Gastroesophageal sphincter (tissue), 4 donors: ENCODE measurements at places on chromosomes 7 and 10. TPM values are rescaled to one million over a fixed set of nuclear protein-coding genes. Genes with fewer than 3 reads are reported as not detected.

DNA sequence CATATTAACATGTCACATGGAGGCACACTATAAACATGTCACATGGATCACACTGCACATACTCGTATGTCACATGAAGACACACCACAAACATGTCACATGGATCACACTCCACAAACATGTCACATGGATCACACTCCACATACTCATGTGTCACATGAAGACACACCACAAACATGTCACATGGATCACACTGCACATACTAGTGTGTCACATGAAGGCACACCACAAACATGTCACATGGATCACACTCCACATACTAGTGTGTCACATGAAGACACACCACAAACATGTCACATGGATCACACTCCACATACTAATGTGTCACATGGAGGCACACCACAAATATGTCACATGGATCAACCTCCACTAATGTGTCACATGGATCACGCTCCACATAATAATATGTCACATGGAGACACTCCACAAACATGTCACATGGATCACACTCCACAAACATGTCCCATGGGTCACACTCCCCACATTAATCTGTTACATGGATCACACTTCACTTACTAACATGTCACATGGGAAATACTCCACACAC is 195.6 kb upstream of the PFKP start:
- ATAC-seq: no peak

NXPH1 gene
- total RNA-seq: not detected

TMEM178B gene
- 0.62 TPM for total RNA-seq

DNA sequence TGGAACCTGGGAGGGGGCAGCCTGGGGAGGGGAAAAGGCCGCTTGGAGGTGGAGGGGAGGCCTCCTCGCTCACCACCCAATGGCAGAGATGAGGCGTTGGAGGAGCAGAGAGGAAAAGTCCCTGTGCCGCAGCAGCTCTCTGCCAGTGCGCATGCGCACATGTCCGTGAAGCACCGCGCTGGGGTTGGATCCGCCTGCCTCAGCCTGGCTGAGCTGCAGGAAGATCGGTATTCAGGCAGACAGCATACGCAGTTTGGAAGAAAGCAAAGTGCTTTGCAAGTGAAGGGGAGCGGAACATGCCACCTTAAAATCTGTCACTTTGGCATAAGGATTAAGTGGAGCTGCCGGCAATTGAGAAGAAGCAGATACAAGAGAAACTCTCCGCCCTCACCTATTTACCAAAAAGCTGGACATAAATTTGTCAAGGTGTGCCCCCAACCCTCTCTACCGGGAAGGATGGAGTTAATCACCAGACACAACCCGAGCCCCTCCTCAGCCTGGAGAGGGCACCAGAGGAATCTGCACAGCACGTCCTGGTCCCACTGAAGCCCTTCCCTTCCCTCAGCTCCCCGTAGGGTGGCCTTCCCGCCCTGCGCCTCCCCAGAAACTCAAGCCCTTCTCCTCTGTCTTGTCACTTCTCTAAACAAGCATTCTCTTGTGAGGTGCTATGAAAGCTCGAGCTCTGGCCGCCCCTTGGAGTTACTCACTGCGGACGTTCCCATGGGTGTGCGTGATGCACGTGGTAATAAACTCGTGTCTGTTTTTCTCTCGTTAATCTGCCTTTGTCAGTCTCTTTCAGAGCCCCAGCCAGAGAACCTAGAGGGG is 32.2 kb upstream of the TMEM72 start:
- peak; percentile 92 for ATAC-seq

DNA sequence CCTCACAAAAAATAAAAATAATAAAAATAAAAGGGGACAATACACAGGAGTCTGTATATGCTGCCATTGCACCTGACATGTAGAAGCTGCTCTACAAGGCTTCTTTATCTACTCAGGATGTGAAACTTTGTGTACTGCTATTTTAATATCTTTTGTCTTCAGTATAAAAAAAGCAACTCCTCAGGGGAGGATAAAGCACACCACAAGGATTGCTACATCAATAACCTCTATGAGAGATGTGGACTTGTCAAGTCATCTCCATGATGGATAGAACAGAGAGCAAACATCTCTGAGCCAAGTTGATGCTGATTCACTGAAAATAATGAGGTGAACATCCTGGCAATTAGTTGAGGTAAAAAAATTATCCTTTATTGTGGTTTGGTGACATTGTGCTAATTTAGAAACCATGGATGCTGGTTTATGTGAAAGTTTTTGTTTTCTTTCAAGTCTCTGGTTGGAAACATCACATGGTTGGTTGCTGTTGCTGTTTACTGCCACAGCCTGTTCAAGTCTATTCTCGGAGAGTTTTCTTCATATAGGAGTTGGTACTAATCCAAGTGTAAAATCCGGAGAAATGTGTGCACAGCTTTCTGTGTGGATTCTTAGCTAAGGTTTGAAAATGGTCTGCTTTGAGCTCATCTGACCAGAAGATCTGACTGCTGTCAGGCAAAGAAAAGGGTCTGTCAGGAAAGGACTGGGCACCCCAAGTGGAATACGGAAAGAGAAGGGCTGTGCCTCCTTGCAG is 1.5 kb upstream of the HECW1 start:
- no peak for ATAC-seq

DNA sequence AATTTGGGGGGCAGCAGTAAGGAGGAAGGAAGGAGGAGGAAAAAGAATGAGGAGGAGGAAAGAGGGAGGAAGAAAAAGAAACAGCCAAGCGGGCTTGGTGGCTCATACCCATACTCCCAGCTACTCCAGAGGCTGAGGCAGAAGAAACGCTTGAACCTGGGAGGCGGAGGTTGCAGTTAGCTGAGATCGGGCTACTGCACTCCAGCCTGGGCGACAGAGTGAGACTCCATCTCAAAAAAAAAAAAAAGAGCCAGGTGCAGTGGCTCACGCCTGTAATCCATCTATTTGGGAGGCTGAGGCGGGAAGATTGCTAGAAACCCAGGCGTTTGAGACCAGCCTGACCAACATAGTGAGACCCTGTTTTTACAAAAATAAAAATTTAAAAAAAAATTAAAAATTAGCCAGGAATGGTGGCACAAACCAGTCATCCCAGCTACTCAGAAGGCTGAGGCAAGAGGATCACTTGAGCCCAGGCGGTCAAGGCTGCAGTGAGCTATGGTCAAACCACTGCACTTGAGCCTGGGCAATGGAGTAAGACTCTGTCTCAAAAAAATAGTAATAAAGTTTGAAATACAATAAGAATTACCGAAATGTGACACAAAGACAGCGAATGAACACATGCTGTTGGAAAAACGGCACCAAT is 14.1 kb upstream of the CRCP start:
- ATAC-seq: no peak

EXOC6 gene
- 16.6 TPM for total RNA-seq

- no peak for ATAC-seq
Measured at GRCh38 chr10:13365243-13365642, 17.1 kb upstream of the SEPHS1 start.

DUSP5 gene
- total RNA-seq: 3.9 TPM

GRCh38 chr10:61286686-61287085 is 166.5 kb downstream of the TMEM26 start:
- ATAC-seq: no peak

KAZALD1 gene
- total RNA-seq: 3.1 TPM

DNA sequence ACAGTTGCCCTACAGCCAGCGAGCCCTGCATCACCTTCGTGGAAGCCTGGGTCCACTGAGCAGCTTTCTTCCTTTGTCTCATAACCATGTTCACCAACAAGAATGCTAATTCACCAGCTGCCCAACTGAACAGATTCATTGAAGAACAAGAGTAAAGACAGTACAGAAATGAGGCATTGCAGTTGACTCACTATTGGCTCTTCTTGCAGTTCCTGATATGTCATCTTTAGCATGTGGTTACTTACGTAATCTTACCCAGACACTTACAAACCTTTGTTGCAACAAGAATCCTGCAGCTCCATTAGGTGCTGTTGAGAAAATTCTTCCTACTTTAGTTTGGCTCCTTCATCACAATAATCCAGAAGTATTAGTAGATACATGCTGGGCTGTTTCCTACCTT is 174.0 kb upstream of the TPK1 start:
- ATAC-seq: no peak

UPK3B gene
- 0.40 TPM for total RNA-seq
